ENCODE measurements at places on chromosomes 1 and 21. TPM values are rescaled to one million over a fixed set of nuclear protein-coding genes. Genes with fewer than 3 reads are reported as not detected.
A peak's percentile ranks its signal among the peaks of the same experiment; 100 is the strongest.

The LCE3E gene
- total RNA-seq, result not detected

- DNase-seq, result peak; percentile 85
Observed at GRCh38 chr1:15559189-15559810, 25.6 kb downstream of the AGMAT start.

DNA sequence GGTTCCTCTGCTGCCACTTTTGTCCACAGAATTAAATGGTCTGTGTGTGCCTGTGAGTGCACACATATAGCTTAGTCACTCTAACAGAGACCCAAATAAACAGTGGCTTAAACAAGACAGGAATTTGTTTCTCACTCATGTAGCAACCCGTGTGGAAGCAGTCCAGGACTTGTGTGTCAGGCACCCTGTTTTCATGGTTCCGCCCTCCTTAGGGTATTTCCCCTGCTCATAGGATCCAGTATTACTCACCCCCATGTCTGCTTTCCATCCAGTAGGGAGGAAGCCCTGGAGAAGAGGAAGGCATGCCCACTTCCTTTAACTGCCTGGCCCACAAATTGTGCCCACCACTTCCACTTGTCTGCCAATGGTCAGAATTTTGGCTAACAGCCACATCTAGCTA is 41.3 kb upstream of the TACSTD2 start:
- peak; percentile 90 for DNase-seq

DNA sequence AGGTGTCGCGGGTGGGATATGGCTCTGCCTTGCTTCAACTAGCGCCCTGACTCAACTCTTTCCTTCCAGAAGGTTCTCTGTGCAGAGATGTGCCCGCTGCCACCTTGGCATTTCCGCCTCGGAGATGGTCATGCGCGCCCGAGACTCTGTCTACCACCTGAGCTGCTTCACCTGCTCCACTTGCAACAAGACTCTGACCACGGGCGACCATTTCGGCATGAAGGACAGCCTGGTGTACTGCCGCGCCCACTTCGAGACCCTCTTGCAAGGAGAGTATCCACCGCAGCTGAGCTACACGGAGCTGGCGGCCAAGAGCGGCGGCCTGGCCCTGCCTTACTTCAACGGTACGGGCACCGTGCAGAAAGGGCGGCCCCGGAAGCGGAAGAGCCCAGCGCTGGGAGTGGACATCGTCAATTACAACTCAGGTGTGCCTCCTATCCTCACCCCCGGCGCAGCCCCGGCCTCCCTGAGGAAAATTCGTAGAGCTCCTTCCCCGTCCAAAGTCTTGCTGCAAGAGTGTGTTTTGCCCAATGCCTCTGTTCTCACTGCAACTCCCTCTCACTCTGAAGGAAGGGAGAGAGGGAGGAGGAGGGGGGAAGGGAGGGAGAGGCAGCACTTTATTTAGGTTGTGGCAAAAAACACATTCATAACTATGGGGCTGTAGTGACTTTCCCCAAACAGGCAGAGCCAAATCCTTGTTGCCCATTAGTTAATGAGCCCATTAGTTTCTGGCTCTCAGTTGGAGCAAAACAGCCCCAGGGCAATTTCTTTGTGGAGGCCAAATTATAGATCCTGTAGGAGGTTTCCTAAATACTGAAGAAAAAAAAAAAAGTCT is 4.3 kb downstream of the LHX9 start:
- no peak for DNase-seq

The DSCAM gene
- total RNA-seq, result 0.06 TPM

GRCh38 chr1:88890791-88891317 is 513 bp downstream of the GTF2B start:
- DNase-seq, result no peak

GRCh38 chr1:210394281-210394821 is 65.6 kb downstream of the HHAT start:
- DNase-seq, result no peak

Measured in epithelial cell of proximal tubule (primary cell).